ENCODE measurements at places on chromosomes 16 and 17.

DNA sequence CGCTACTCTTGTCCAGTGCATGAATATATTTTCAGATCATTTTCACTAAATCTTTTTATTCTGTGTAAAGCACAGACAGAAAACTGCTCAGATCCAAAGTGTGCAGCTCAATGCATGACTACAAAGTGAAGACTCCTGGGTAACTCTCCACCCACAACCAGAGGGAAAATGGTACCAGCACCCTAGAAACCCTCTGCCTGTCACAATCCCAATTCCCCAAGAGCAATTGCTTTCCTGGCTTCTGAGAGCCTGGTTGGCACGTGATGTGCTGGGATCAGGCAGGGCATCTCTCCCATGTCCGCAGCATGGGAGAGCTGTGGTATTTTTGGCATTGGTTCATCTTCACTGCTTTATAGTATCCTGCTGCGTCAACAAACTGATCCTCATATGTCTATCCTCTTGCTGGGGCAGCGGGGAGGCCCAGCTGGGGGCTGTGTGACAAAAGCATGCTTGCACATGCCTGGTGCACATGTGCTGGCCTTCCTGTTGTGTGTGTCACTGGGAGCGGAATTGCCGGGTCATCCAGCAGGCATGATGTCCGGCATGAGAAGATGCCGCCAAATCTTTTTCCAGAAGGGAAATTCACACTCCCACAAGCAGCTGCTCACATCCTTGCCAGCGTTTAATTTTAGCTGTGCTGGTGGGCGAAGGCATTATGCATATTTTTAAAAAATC, 278.9 kb upstream of the FOXF1 start:
- peak; percentile 36 for DNase-seq

- DNase-seq: no peak
Observed at GRCh38 chr16:4435337-4436067, 9.8 kb downstream of the DNAJA3 start.

GRCh38 chr17:28370744-28371103, 617 bp upstream of the VTN start:
- no peak for DNase-seq

- DNase-seq: no peak
Observed at GRCh38 chr16:77925531-77925930, 96.8 kb upstream of the CLEC3A start.

DNA sequence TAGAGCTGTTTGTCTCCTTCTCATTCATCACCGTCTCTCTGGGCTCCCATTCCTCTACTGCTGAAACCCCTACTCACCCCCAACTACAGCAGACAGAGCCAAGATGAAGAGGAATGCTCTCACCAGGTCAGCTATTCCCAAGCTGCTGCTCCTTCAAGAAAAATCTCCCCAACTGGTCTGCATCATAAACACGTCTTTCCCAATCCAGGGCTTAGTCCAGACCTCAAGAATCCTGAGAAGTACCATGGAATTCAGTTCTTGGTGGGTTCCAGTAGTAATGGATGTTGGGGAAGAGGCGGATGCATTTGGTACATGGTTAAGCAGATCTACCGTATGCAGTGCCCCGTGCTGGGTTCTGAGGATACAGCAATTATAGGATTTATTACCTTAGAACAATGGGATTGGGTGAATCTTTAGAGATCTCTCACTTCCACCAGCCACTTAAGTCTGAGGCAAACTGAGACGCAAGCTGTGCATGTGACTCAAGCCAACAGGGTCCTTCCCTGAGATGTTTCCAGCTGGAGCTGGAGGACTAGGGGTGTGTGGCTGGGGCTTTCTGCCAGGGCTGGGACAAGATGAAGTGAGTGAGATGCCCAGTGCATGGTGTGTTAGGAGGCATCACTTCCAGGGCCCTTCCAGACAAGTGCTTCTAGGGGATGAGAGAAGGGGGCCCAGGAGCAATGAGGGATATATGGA, 232.7 kb upstream of the CDH5 start:
- no peak for DNase-seq

GRCh38 chr17:40090237-40091119, 9.9 kb downstream of the NR1D1 start:
- DNase-seq: no peak

GRCh38 chr17:21462237-21462636, 86.1 kb downstream of the KCNJ12 start:
- no peak for DNase-seq

DNA sequence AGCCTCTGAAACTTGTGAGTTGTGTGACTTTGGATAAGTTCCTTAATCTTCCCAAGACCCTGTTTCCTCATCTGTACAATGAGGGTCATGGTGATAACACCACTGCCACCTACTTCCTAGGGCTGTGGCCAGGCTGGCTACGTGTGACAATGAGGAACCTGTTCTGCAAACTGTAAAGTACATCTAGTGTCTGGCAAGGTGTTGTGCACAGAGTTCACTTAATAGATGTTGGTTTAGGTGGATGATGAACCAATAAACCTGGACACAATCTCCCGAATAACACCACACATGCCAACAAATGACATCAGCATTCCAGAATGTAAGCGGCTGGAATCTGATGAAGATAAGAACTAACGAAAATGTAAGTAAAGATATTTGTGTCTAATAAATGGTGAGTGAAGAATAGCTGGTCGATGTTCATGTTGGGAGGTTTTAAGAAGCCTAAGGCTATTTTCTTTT, 82.3 kb downstream of the MARCHF10 start:
- no peak for DNase-seq

GRCh38 chr16:66451548-66451947, 24.5 kb downstream of the BEAN1 start:
- DNase-seq: no peak

GRCh38 chr17:78651554-78651953, 74.4 kb upstream of the DNAH17 start:
- DNase-seq: no peak

GRCh38 chr17:69141431-69142174, at the start of gene ABCA6:
Gene ABCA6, minus strand, starts transcription at chr17:69141895. Its CDS starts 1,192 bp downstream, at chr17:69140703.
- DNase-seq: no peak

GRCh38 chr16:2751577-2752034, 832 bp upstream of the SRRM2 start:
- DNase-seq: no peak

- DNase-seq: no peak
Observed at GRCh38 chr16:86512860-86513470, 2.6 kb downstream of the FOXF1 start.

GRCh38 chr16:85894266-85894665, 4.7 kb upstream of the IRF8 start:
- no peak for DNase-seq

- no peak for DNase-seq
Observed at GRCh38 chr17:21174186-21174585, 39.8 kb downstream of the TMEM11 start.

- DNase-seq: no peak
Observed at GRCh38 chr16:4517812-4518680, 20.5 kb downstream of the CDIP1 start.

DNA sequence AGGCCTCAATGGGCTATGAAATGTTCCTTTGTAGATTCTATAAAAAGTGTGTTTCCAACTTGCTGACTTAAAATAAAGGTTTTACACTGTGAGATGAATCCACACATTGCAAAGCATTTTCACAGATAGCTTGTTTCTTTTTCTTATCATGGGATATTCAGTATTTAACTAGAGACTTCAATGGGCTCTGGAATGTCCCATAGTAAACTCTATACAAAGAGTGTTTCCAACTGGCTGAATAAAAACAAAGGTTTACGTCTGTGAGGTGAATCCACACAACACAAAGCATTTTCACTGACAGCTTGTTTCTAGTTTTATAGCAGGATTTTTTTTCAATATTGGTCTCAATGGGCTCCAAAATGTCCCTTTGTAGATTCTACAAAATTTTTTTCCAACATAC, 550.1 kb downstream of the KCNJ18 start:
- no peak for DNase-seq

GRCh38 chr17:45320349-45320930, 3.6 kb upstream of the MAP3K14 start:
- DNase-seq: no peak

DNA sequence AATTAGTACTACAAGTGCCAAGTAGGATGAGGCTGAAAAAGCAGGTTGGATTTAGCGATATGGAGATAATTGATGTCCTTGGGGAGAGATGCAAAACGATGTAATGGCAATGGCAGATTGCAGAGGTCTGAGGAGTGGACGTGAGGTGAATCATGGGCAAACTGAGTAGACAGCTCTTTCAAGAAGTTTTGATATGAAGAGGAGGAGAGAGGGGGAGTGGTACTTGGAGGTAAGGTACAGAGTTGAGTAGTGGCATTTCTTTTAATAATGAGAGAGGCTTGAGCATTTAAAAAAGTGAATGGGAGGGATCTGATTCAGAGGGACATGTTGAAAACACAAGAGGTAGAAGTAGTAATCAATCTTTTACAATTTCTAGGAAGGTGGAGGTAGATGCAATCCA, 17.7 kb upstream of the VPS4A start:
- no peak for DNase-seq

- DNase-seq: no peak
Observed at GRCh38 chr17:55274355-55275255, 9.8 kb downstream of the HLF start.

GRCh38 chr17:80951121-80952090, 40.2 kb upstream of the CHMP6 start:
- DNase-seq: no peak

GRCh38 chr16:12387786-12388185, 411.3 kb downstream of the SNX29 start:
- DNase-seq: no peak
